ENCODE measurements at places on chromosomes 16 and 17.

GRCh38 chr16:73544826-73545225, 496.9 kb upstream of the ZFHX3 start:
- no peak for DNase-seq

GRCh38 chr16:81623365-81624102, 155.6 kb upstream of the PLCG2 start:
- peak; percentile 74 for DNase-seq

GRCh38 chr17:80902197-80902962, 89.3 kb upstream of the CHMP6 start:
- DNase-seq: no peak

GRCh38 chr16:75080205-75081029, 36.2 kb downstream of the LDHD start:
- no peak for DNase-seq

DNA sequence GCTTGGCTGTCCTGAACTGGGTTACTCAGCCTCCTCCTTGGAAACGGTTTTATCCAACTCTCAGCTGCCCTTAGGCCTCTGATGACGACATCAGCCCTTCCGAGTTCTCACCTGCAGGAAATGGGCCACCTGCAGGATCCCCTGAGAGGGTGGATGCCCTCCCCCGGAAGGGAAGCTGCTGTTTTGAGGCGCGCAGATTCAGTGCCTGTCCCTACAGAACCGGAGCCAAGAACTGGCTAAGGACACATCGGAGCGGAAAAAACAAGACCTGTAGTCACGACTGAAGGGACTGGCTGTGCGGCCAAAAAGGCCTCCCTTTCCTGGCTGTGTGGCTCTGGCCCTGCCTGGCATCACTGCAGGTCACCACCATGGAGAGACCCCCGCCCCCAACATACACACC, 11.7 kb upstream of the C16orf95 start:
- no peak for DNase-seq

- no peak for DNase-seq
Observed at GRCh38 chr17:64382061-64382583, 8.5 kb downstream of the PECAM1 start.

DNA sequence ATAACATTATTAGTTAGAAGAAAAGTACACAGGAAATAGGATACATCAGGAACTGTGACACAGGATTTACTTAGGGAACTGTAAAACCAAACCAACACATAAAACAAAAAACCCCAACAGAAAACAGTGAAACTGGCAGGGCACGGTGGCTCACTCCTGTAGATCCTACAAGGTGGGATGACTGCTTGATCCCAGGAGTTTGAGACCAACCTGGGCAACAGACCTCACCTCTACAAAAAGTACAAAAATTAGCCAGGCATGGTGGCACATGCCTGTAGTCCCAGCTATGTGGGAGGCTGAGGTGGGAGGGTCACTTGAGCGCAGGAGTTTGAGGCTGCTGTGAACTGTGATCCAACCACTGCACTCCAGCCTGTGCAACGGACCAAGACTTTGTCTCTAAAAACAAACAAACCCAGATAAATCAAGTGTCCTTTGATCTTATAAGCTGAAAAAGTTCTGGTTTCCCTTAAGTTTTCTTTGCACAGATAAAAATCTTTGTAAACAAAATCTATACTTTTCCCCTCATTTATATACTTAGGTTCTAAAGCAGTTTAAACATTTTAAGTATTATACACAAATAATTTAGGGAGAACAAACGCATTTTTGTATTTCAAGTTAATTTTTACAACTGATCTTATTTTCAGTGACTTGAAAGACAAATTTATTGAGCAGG, 111.5 kb upstream of the TOB1 start:
- DNase-seq: no peak

DNA sequence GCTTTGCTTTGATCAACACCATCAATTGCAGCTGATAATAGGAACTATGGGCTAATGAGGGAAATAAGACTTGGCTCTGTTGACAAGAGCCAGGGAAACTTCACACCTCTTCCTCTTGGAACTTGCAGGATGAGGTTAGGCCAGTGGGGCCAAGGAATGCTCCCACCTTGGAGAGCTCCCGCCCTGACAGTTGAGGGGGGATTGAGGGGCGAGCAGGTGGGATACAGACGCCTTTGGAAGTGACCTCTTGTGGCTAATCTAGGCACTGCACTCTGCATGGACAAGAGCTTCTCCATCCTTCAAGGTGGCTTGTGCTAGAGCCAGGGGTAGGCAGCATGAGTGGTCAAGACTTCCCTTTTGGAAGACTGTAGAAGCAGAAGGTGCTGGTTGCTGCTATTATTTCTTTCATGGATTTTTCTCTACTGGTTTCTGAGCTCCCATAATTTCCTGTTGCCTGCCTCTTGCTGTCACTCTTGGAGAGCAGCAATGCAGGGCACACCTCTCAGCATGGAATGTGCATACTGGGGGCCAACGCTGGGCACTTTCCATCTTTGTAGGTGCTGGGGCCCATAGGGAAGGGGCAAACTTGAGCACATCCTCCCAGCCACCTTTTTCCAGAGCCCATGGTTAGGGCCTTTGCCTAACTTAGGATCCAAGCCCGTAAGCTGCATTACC, 2.3 kb upstream of the PHF12 start:
- DNase-seq: peak; percentile 61

DNA sequence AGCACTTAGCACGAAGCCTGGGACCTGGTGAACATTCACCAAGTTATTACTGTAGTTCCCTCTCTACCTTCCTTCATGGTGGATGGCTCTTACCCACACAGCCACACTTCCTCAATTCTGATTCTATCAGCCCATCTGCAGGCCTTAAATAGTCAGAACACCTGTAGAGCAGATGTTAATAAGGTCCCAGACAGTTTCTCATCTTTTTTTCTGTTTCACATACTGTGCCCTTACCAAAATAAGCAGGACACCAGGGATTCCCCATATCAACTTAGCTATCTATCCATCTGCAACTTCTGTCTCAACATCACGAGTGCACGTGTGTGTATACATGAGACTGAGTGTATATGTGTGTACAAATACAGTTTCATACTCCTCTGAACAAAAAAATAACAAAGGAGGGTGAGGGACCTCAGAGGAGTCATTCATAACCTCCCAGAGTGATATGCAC, 2.8 kb downstream of the RECQL5 start:
- DNase-seq: peak; percentile 68

- no peak for DNase-seq
Observed at GRCh38 chr17:81817758-81818147, 13.8 kb downstream of the GCGR start.

DNA sequence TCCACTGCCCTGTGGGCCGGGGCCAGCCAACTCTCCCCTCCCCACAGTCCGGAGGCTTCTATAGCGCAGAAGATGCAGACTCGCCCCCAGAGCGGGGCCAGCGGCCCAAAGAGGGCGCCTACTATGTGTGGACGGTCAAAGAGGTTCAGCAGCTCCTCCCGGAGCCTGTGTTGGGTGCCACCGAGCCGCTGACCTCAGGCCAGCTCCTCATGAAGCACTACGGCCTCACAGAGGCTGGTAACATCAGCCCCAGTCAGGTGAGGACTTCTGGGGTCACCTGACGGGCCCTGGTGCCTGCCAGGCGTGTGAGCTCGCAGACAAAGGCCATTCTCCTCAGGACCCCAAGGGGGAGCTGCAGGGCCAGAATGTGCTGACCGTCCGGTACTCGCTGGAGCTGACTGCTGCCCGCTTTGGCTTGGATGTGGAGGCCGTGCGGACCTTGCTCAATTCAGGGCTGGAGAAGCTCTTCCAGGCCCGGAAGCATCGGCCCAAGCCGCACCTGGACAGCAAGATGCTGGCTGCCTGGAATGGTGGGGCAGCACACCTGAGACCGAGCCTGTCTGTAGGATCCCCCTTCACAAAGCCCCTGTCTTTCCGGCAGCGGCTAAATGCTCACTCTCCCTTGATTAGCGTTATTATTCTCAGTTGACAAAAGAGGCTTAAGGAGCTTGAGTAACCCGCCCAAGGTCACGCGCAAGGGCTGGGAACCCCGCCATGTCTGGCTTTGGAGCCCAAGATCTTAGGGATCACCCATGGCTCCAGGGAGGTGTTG, 3.9 kb downstream of the SPATA20 start:
- DNase-seq: no peak

GRCh38 chr16:68652659-68653058, 7.5 kb downstream of the CDH3 start:
- DNase-seq: no peak
